ENCODE measurements at places on chromosomes 11 and 22. TPM values are rescaled to one million over a fixed set of nuclear protein-coding genes. Genes with fewer than 3 reads are reported as not detected.

DNA sequence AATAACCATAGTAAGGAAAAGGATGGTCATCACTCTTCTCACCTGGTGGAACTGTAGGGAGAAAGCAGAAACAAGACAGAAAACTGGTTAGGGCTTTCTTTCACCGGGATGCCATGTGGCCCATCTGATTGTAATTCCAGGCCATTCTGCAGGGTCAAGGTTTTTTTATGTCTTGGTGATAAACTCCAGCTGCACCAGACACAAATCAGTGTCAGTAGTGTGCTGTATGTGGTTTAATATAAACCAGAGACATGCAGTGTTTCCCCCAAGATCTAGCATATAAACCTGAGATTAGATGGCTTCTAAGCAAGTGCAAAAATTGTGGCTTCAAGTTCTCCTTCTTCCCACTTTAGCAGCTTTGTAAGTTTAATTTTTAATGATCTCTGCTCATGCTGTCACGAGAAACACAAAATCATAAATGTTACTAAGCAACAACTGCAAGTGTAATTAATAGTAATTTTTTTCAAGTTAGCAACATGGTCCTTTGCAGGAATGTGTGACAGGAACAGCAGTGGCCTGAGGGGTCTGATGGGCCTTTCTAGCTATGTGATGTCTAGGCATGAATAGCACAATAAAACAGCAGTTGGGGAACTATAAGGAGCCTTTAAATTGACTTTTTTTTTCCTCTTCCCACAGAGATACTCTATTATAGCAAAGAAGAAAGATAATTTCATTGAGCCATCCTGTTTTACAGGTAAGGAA, 41.6 kb downstream of the BDNF start:
- DNase-seq, result no peak

GRCh38 chr22:23787600-23787896, 782 bp downstream of the SMARCB1 start:
- no peak for DNase-seq

- no peak for DNase-seq
Observed at GRCh38 chr11:37504060-37504611, 906.1 kb upstream of the RAG2 start.

- DNase-seq, result no peak
Observed at GRCh38 chr11:1532014-1532586, 40.0 kb downstream of the DUSP8 start.

The GDPD4 gene
- total RNA-seq, result not detected
